Aorta (tissue), 5 donors: ENCODE measurements at places on chromosomes 7 and 10.

DNA sequence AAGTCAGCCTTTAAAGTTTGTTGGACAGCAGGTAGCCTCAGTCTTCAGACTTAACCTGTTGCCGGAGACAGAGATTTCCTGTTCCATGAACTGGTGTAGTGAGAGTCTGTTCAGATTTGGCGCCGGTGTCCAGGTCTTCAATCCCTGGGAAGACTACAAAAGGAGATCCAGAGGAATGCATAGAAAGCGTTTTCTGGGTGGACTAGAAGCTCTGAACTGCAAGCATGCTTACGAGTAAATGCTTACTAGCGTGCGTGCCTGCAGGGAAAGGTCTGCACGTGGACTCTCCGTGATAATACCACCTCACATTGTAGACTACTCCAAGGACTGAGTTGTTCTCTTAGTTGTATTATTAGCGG lies 878 bp downstream of the GLRX3 start:
- DNase-seq = no peak

DNA sequence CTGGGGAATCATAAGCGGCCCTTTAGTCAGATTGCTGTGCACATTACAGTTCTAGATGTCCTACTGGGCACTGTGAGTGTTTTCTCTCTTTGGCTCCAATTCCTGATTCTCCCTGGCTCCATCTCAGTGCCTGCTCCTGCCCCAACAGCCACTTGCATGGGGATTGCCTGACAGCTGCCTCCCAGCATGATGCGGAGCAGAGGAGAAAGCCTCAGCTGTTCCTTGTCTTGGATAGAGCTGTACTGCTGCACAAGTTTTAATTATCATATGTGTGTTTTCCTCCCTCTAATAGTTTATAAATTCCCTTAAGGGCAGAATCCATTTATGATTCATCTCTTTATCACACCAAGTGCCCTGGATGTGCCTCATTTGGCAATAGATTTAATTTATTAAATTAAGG lies 285.8 kb upstream of the COBL start:
- DNase-seq = no peak

- no peak for DNase-seq
Measured at GRCh38 chr7:73761854-73762658, 8.0 kb downstream of the CLDN3 start.

DNA sequence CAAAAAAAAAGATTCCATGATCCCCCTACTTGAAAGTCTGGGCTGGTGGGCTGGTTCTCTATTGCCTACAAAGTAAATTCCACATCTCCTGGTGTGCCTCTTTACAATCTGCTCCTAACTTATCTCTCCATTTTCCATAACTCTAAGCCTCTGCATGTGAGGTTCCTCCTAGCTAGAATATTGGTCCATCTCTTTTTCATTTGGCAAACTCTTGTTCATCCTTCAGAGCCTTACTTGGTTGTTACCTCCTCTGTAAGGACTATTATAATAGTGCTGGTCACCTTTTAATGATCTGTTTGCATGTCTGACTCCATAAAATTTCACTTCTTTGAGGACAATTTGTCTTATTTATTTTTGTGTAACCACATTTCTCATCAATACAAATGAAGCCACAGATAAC lies 1.6 kb upstream of the NRCAM start:
- DNase-seq = no peak

GRCh38 chr10:116760919-116761318 lies 18.6 kb upstream of the HSPA12A start:
- no peak for DNase-seq

- DNase-seq = no peak
Measured at GRCh38 chr10:34420795-34421194, 394.3 kb downstream of the PARD3 start.

GRCh38 chr10:88270871-88271713 lies 312.0 kb downstream of the RNLS start:
- no peak for DNase-seq

DNA sequence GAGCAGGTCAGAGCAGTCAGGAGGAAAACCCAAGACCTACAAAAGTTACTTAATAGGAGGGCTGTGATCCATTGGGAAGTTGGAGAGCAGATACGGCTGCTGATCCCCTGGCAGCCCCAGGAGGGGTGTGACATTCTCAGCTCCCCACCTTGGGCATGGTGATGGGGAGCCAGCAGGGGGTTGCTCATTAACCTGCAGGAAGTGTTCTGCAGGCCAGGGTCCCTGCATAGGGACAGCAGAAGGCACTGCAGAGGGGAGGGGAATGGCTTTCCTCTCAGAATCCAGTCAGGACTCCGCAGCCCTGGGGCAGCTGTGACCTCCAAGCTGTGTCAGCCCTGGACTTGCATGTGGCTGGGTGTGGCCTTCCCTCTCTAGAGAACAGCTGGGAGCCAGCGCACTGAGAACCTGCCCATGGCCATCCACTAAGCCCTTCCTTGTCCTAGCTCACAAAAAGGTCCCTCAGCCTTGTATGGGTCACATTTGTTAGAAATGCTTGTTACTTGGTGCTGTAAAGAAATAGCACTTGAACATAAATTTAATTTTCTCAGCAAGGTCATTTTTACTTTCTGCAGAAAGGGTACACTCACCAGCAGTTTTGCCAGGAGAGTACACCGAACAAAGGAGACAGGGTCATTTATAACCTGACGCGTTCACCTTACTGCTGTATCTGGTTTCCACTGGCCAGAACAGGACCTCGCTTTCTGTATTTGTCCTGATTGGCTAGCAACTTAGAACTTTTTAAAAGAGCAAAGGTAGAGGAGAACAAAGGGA lies 169.6 kb downstream of the COBL start:
- no peak for DNase-seq

DNA sequence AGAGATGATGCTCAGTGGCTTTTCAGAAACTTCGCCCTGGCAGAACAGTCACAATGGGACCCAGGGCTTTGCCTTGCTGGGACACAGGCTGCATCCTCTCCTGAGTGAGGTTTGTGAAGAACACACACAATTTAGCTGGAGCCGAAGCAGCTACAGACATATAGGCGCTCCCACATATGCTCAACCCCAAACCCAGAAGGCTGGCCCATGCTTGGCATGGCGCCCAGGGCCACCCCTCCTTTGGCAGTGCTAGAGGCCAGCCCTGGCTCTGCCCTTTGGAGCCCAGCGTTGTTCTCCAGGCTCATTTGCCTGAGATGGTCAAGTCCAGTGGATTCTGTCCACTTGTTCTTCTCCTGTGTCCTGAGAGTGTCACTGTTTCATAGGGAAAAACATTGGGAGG lies 94.4 kb downstream of the WDFY4 start:
- DNase-seq = no peak

GRCh38 chr7:150976529-150977381 lies 1.4 kb downstream of the KCNH2 start:
- no peak for DNase-seq

DNA sequence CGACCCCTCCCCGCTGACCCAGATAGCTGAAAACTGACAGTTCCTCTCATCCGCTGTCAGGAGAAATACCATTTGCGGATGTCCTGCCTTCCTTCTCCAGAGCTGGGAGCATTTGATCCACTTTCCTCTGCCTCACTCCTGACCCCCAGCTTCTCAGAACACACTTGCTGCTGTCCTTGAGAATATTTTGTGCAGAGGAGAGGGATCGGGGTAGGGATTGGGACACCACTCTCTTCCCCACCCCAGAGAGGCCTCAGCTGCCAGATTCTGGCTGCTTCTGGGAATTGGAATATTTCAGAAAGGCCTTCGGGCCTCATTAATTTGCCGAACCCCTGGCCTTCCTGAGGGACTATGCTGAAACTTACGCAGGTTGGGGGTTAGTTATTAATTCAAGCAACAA lies 97.0 kb downstream of the C10orf105 start:
- DNase-seq = no peak

DNA sequence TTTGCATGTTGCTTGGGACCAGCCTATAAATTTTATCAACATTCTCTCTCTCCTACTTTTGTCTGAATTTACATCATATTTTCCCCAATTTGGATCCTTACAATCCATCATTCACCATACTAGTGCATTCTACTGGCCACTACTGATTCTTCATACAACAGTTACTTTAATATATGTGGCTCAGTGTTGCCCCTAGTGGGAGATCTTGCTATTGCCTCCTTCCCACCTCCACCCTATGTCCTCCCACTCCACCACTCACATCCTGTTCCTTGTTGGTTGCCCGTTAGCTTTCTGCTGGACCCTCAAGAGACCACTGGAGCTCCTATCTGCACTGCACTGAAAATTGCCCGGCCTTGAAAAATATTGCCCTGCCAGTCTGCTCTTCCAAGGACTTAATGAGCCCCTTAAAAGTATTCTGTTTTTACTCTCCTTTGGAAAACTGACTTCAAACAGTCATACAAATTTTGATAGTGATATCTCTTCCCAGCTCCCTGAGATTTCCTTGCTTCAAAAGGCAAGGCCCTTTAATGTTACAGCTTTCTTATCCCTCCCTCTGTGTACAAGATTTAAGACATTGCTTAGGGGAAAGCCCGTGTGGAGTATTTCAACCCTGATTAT lies 243.2 kb upstream of the TMEM229A start:
- DNase-seq = no peak

GRCh38 chr7:129238546-129238945 lies 13.7 kb downstream of the AHCYL2 start:
- no peak for DNase-seq

DNA sequence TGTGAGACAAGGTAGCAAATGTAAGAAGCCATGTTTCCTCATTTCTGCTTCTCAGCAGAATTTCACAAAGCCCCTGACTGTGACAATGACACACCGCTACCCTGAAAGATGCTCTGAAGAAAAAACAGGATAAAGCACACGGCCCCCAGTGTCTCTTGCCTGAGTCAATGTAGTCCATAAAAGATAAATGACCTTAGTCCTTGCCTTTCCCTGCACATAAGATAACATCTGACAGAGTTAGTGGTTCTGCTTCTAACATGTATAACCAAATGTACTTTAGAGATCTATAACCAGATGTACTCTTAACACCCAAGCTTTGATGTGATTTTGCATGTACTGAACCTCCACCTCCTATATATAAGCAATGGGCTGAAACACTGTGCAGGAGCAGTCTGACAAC lies 3.0 kb upstream of the SND1 start:
- no peak for DNase-seq

DNA sequence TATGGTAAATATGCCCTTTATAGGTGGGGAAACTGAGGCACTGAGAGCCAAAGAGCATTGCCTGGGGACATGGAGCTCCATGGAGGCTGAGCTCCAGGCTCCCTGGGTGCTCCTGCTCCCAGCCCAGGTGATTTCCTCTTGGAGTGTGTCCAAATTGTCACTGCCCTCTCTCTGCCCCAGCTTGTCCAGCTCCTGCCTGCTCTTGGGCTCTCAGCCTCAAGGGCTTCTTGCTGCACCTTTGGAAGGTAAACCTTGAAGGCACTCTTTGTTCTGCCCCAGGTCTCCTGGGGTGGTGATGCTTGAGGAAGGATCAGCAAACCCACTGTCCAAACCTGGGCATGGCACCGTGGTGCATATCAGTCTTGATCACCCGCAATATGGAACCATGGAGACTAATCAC lies 166.1 kb downstream of the RPS24 start:
- DNase-seq = no peak

DNA sequence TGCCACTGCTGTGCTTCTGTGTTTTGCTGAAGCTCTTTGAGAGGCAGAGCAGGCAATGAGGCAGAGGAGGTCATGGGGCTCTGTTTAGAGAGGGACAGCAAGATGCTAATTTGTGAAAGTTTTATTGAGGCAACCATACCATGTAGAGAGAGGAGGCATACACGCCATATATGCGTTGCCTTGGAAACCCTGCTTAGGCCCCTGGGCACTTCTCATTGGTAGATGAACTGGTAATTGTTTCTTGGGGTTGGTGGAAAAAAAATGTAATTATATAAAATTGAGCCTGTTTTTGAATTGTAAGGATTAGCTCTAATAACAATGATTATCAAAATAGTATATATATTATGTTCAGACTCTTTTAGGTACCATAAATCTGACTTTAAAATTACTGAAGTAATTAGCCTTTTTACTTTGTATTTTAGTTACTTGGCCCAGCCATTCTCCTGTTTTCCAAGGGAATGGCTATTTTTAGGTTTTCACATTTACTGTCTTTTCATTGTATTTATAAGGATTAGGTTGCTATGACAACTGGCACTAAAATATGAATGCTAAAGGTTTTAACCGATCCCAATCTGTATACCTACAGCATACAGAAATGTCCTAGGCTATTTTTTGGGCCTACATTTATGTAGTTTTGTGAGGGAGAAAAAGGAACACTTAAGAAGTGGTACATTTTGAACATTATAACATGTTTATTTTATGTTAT lies 52.4 kb downstream of the BZW2 start:
- DNase-seq = no peak

- no peak for DNase-seq
Measured at GRCh38 chr10:95550073-95550672, 11.0 kb downstream of the SORBS1 start.

DNA sequence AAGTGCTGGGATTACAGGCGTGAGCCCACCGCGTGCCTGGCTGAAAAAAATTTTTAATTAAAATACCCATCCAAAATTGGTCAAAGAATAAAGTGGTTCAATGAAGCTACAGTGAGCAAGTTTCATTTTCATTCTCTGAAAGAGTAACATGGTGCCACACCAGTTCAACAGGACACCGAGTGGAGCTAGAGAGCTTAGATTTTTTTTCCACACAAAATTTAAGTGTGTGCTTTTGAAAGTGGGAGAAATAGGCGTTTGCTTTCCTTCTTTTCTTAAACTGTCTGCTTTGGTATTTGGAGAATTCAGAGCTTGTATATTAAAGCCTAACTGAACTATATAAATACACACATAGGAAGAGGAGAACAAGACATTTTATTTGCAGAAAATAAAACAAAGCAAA lies 43.4 kb downstream of the BPGM start:
- DNase-seq = no peak

DNA sequence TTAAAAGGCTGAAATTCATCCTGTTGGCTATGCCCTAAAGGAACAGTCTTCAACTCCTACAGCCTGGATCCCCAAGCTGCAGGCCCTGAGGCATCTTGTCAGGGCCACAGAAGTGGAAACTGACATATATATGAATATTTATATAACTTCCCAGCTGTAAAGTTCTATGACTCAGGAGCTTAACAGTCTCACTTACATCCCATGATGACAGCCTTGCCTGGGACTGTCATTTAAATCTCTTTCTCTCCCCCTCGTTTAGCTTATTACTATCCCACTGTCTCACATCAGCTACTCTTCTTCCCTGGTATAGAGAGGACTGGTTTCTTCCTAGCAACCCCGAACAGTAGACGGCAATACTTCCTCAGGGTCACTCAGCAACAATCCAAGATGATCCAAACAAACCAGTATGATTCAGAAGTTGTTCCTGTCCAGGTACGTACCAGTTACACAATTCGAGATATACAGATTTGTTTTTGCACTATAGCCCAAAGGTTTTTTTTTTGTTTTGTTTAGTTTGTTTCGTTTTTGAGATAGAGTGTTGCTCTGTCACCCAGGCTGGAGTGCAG lies 22.7 kb downstream of the KIAA1549 start:
- no peak for DNase-seq

GRCh38 chr10:66026321-66026720 lies 899.5 kb upstream of the LRRTM3 start:
- no peak for DNase-seq
